ENCODE measurements at places on chromosomes 3 and 15.

- no peak for DNase-seq
Observed at GRCh38 chr3:12905316-12906071, 64.1 kb upstream of the RPL32 start.

DNA sequence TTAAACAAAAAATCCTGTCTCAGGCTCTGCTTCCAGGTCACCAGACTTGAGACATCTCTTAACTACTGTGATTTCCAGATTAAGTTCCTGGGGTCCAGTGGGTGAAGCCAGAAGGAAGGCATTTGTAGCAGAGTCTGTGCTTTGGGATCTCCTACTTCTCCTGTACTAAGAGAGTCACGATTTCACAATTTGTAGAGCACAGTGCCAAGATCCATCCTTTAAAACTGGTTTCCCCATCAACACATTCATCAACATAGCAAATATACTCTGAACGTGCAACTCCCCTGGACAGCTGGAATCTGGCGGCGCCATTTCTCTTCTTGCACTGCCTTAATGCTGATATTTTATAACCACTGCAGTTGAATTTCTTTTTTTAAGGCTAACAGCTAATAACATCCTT is 33.2 kb downstream of the CDCP1 start:
- DNase-seq, result no peak

DNA sequence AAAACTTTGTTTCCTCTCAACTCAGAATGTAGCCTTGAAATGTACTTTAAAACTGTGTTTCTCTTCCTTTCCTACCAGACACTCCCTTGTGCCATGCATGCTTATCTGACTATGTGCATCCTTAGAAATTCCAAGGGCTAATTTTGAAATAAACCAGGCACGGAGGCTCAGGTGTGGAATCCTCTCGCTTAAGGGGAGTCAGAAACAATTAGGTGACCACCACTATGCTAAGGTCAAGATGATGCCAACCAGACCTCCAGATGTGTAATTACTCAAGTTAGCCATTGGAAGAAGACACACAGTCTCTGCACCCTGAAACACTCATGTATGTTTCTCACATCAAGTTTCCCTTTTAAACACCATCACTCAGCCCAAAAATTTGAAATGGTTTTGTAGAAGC is 572.1 kb downstream of the VGLL3 start:
- no peak for DNase-seq

DNA sequence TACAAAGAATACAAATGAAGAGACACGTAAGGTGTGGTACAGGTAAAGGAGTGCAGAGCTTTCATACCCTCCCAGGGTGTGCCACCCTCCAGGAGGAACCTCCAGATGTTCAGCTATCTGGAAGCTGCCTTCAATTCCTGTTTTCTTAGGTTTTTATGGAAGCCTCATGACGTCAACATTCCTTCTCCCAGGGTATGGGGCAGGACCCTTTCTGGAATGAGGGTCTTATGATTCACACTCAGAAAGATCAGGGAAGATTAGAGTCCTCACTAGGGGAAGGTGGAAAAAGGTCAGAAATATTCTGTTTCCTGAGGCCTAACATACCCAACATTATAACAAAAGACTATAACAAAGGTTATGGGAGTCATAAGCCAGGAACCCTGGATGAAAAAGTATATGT is 99.8 kb upstream of the PLCL2 start:
- no peak for DNase-seq

- DNase-seq, result peak; percentile 55
Observed at GRCh38 chr3:179324270-179324754, 1.5 kb downstream of the ZNF639 start.

GRCh38 chr15:71261909-71262308 is 146.6 kb downstream of the THSD4 start:
- no peak for DNase-seq

DNA sequence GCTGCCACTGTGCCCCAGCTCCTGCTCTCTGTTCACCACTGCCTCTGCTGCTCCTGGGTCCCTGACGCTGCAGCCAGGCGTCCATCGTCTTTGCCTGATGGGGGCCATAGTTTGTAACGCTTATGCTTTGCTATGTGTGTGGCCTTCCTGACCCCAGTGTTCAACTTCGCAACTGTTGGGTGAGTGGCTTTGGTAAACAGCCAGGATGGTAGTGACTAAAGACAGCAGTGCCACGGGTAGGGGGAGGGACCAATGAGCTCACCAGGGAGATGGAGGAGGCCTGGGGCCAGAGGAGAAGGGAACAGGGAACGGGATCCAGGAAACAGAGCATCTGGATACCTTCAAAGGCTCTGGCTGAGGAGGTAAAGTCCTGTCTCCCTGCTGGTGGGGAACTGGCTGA is 75.9 kb upstream of the ALDH1L1 start:
- no peak for DNase-seq

DNA sequence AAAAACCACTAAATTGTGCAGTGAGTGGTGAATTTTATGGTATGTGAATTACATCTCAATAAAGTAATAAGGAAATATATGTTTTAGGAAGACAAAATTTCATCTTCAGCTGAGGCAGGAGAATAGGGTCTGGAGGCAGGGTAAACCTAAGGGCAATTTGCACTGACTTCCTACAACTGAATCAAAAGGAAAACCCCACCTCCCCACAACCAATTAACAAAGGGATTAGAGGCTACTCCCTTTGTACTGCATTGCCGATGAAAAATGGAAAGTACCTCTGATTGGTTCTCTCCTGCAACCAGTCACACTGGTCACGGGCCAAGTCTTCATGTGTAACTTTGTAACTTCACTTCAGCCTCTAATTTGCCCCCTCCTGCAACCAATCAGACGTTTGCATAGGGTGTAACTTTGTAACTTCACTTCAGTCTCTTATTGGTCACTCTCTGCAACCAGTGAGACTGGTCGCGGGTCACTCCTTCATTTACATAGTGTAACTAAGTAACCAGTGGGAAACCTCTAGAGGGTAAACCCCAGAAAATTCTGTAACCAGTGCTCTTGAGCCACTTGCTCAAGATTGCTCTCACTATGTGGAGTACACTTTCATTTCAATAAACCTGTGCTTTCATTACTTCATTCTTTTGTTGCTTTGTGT is 244.5 kb downstream of the CNTN4 start:
- no peak for DNase-seq

DNA sequence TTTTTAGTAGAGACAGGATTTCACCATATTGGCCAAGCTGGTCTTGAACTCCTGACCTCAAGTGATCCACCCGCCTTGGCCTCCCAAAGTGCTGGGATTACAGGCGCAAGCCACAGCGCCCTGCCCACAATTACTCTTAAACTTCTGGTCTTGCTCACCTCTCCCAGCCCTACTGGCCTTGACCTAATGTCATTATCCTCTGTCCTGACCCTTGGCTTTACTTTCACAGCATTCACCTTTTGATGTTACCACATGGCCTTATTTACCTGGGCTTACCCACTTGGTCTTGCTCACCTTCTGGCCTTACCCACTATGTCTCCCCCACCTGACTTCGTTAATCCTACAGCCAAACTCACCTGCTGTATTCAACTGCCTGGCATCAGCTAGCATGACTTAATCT is 105.9 kb downstream of the IL12A start:
- DNase-seq, result no peak

Measured in kidney capillary endothelial cell (primary cell).